ENCODE measurements at places on chromosomes 7 and 10. TPM values are rescaled to one million over a fixed set of nuclear protein-coding genes. Genes with fewer than 3 reads are reported as not detected.

Gene CACNA2D1
- 59.7 TPM for total RNA-seq

Gene NRAP
- total RNA-seq = not detected

Gene LIPF
- not detected for total RNA-seq

Gene ANAPC16
- total RNA-seq = 80.0 TPM

Gene WNT16
- 0.49 TPM for total RNA-seq

DNA sequence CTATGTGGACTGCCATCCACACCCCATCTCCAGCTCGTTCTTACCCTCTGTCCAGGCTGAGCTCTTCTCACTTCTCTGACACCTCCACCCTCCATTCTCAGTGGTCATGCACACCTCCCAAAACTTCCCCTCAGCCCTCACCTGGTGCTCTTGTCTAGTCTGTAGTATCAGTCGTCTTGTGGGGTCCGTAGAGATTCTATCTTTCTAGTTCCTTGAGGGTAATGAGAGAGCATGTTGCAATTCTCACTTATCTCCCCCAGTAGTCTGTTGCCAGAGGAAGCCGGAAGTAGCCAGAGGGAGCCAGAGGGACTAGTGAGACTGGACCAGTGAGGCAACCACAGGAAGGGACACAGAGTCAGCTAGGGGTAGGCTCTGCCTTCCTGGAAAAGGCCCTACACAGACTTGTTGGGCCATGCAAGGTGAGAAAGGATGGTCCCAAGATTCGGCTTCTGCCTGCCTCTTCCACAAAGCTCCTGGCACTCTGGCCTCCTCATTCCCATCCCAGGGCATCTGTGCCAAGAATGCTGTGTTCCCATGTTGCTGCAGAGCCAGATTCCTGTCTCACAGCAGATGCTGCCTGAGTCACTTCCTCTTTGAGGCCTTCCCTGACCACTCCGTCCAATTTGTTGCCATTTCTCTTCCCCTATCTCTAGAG is 50.6 kb upstream of the DUSP5 start:
- DNase-seq = peak; percentile 48
- no peak overlapping the region for H3K4me3 ChIP-seq
- no peaks in the 10 kb centered on the region for H3K27me3 ChIP-seq
- H3K4me1 ChIP-seq = no peaks in the 10 kb centered on the region
- H3K36me3 ChIP-seq = no peaks in the 10 kb centered on the region
- H3K27ac ChIP-seq = no peak overlapping the region

DNA sequence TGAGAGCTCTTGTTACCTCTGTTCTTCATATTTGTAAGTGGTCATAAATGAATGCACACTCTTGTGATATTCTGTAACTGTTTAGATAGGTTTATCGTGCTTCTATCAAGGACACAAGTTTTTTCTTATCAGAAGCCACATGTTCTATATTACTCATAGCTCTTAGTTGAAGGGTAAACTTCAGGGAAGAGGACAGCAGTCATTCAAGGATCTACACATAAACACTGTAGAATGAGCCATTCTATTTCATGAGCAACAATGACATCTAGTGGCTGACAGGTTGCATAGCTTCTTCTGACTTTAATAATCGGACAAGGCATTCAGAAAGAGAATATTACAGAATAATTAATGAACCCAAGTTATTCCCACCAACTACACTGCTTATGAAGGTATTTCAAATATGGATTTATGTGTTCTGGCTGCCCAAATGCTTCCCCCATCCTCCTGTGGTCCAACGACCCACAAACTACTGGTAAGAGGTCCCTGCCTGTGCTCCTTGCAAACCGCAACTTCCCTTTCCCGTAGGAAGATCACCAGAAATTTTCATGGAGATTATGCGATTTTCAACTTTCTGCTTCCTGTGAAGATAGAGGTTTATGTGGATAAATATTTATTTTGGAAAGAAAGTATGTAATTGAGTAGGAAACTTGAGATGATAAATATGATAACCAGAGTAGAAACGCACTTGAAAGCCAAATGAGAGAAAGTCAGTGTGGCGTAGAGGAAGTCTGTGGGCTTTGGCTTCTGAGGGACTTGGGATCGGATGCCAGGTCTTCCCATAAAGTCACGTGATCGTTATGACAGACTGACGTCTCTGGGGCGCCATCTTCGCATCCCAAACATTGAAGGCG is 16.8 kb upstream of the ABCB5 start:
- no peak overlapping the region for H3K27ac ChIP-seq
- H3K27me3 ChIP-seq = no peaks in the 10 kb centered on the region
- no peaks in the 10 kb centered on the region for H3K36me3 ChIP-seq
- H3K4me1 ChIP-seq = no peaks in the 10 kb centered on the region
- H3K4me3 ChIP-seq = no peak overlapping the region
- DNase-seq = no peak

- no peaks in the 10 kb centered on the region for H3K36me3 ChIP-seq
- H3K4me1 ChIP-seq = peaks cover 4% of the 10 kb centered on the region
- H3K27ac ChIP-seq = no peak overlapping the region
- DNase-seq = peak; percentile 84
- no peak overlapping the region for H3K4me3 ChIP-seq
Observed at GRCh38 chr7:101717628-101718357, 88.7 kb upstream of the MYL10 start.

GRCh38 chr10:35447693-35448407 is 111.5 kb downstream of the CCNY start:
- H3K4me1 ChIP-seq = peaks cover 49% of the 10 kb centered on the region
- peak overlapping the region; percentile 6 for H3K27ac ChIP-seq
- no peak for DNase-seq
- no peak overlapping the region for H3K4me3 ChIP-seq
- no peaks in the 10 kb centered on the region for H3K27me3 ChIP-seq

DNA sequence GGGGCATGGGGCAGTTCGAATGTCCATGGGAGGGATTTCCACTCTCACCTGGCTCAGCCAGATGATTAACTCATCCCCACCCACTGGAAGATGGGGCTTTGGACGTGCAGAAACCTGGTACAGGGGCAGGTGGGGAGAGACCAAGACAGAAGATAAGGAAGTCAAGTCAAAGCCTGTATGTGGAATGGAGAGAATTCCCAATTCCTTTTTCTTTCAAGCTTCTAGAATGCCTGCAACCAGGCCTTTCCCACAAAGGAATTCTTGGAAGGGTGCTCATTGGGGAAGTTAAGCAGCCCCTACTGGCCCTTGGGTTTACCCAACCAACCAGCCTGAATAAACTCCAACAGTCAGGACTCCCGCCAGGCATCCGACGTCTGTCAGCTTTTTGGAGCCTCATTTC is 39.1 kb downstream of the CCM2 start:
- H3K27ac ChIP-seq = no peak overlapping the region
- no peak overlapping the region for H3K4me3 ChIP-seq
- no peaks in the 10 kb centered on the region for H3K4me1 ChIP-seq
- DNase-seq = no peak
- no peaks in the 10 kb centered on the region for H3K27me3 ChIP-seq

GRCh38 chr10:131127610-131128009 is 183.9 kb downstream of the TCERG1L start:
- no peaks in the 10 kb centered on the region for H3K36me3 ChIP-seq
- H3K27ac ChIP-seq = no peak overlapping the region
- H3K27me3 ChIP-seq = no peaks in the 10 kb centered on the region
- no peaks in the 10 kb centered on the region for H3K4me1 ChIP-seq

- no peak overlapping the region for H3K27ac ChIP-seq
- no peaks in the 10 kb centered on the region for H3K4me1 ChIP-seq
- no peak for DNase-seq
- H3K27me3 ChIP-seq = no peaks in the 10 kb centered on the region
- H3K36me3 ChIP-seq = no peaks in the 10 kb centered on the region
- no peak overlapping the region for H3K4me3 ChIP-seq
Observed at GRCh38 chr7:14385074-14385473, 395.6 kb upstream of the ETV1 start.

GRCh38 chr7:6027806-6028365 is 3.3 kb upstream of the ANKRD61 start:
- no peak overlapping the region for H3K4me3 ChIP-seq
- no peak for DNase-seq
- no peak overlapping the region for H3K27ac ChIP-seq
- H3K4me1 ChIP-seq = no peaks in the 10 kb centered on the region

- H3K36me3 ChIP-seq = no peaks in the 10 kb centered on the region
- H3K4me3 ChIP-seq = no peak overlapping the region
- DNase-seq = no peak
- no peaks in the 10 kb centered on the region for H3K27me3 ChIP-seq
Observed at GRCh38 chr7:92119213-92119759, 15.0 kb downstream of the CYP51A1 start.

- H3K4me3 ChIP-seq = no peak overlapping the region
- no peak for DNase-seq
- peaks cover 13% of the 10 kb centered on the region for H3K4me1 ChIP-seq
- no peak overlapping the region for H3K27ac ChIP-seq
- no peaks in the 10 kb centered on the region for H3K36me3 ChIP-seq
- H3K27me3 ChIP-seq = no peaks in the 10 kb centered on the region
Observed at GRCh38 chr7:7563813-7564212, 2.9 kb upstream of the MIOS start.

DNA sequence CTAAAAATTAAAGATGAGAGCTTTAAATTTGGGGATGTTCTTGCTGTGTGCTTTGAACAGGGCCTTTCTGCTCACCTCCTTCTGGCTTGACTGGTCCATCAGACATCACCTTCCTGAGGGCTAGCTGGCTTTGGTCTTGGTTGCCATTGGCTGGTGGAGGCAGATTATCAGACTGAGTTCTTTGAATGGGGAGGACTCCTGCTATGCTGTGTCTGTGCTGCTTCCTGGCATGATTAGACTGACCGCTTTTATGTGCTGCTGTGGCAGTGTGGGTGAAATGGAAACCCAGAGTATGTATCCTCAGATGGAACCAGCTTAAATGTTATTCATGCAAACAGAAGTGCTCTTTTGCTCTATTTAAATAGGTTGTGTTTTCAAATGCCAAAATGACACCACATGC is 341.6 kb downstream of the PCLO start:
- H3K4me1 ChIP-seq = no peaks in the 10 kb centered on the region
- no peak for DNase-seq
- H3K4me3 ChIP-seq = no peak overlapping the region

GRCh38 chr10:16853201-16853600 is 36.0 kb upstream of the RSU1 start:
- no peak overlapping the region for H3K4me3 ChIP-seq
- no peak for DNase-seq
- no peaks in the 10 kb centered on the region for H3K4me1 ChIP-seq

GRCh38 chr10:110498982-110499795 is 1.5 kb downstream of the DUSP5 start:
- H3K4me3 ChIP-seq = peak overlapping the region; percentile 36
- no peak for DNase-seq
- H3K27ac ChIP-seq = peak overlapping the region; percentile 97
- peaks cover 86% of the 10 kb centered on the region for H3K4me1 ChIP-seq
- H3K36me3 ChIP-seq = no peaks in the 10 kb centered on the region
